SK-N-DZ (cell line): ENCODE measurements at places on chromosomes 7 and 10.

GRCh38 chr7:47647181-47647917, 65.4 kb upstream of the TNS3 start:
- DNase-seq, result no peak

DNA sequence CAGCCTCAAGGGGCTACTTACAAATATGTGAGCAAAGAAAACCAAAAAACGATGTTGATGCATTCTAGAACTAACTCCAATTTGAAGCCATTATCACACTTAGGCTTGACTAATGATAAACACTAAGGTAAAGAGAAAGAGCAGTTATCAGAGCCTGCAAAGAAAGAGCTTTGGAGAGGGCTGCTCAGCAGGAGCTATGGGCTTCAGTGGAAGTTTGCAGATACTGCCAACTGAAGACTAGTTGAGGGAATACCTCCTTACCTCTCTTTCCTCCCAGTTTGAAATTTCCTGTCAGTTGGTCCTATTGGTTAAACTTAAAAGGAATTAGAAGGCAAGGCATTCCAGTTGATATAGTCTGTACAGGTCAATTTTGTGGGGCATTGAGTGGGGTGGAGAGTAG, 498.1 kb upstream of the POT1 start:
- DNase-seq, result no peak

GRCh38 chr10:104273286-104273685, 4.3 kb downstream of the GSTO2 start:
- DNase-seq, result no peak

DNA sequence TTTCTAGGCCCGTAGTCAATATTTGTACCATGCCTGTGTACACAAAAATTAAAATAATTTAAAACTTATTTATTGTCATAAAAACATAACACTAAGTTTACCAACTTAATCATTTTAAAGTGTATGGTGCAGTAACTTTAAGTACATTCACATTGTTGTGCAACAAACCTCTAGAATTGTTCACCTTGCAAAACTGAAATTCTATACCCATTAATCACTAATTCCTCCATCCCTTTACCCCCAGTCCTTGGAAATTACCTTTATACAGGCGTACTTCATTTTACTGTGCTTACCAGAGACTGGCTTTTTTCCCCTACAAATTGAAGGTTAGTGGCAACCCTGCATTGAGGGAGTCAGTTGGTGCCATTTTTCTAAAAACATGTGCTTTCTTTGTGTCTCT, 6.3 kb upstream of the DYNC1I1 start:
- no peak for DNase-seq

- no peak for DNase-seq
Measured at GRCh38 chr7:562374-562675, 42.7 kb upstream of the PDGFA start.

DNA sequence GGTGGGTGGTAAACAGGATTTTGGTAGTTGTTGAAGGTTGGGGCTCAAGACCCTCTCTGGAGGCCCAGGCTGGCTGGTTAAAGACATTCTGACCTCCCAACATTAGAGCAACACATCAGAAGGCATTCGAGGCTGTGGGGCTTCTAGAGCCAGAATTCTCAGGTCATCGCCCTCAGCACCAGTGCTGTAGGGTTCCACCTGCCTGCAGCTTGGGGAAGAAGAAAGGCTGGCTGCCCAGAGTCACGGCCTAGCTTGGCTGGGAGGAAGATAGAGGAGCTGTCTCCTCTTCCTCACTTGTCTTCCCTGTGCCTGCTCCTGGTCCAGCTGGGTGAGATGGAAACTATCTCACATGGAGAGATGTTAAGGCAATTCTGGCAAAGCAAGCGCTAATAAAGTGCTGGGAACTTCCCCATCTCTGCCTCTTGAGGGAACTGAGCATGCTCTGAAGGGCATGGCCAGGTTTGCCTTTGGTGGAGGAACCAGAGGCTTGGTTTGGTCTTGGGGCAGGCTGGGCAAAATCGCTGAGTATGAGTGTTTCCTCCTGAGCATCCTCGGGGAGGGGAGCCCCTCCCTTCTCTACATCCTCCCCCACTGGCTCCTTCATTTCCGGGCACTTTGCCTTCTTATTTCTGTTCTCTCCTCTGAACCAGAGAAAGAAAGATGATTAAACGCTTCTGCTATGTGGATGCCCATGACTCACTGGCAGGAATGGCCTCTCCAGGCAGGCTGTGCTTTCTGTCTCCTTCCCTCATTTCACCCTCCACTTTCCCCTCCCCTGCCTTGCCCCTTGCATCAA, 509.0 kb upstream of the PODXL start:
- no peak for DNase-seq

- DNase-seq, result no peak
Measured at GRCh38 chr7:27134392-27134791, 3.8 kb upstream of the HOXA4 start.

GRCh38 chr7:96686305-96686704, 23.3 kb downstream of the SEM1 start:
- no peak for DNase-seq

GRCh38 chr10:58806970-58807628, 294.4 kb downstream of the BICC1 start:
- DNase-seq, result no peak

DNA sequence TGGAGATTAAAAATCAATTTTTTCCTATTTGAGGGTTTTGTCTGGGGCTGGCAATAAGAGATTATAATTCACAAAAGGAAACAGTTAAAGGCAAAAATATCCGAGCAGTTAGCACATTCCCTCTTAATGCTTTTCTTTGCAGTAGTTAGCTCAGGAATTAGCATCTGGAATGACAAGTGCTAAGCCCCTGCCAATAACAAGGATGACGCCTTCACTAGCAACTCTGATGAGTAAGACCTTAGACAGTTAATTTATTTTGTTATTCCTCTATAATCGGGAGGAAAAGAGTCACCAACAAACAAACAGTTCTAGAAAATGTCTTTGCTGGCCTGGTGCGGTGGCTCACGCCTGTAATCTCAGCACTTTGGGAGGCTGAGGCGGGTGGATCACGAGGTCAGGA, 151.3 kb downstream of the TRIL start:
- no peak for DNase-seq

DNA sequence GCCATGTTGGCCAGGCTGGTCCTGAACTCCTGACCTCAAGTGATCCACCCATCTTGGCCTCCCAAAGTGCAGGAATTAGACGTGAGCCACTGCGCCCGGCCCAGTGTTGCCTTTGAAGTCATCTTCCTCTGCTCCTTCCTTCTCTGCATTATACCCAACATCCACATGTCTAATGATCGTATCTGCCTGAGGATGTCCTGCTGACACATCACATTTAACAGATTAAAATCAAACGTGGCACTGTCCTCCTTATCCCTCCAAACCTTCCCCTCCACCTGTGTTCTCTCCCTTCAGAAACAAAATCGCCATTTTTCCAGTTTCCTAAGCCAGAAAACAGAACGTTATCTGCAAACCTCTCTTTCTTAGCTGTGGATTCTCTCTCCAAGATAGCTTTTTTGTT, 8.4 kb upstream of the SDK1 start:
- DNase-seq, result no peak

DNA sequence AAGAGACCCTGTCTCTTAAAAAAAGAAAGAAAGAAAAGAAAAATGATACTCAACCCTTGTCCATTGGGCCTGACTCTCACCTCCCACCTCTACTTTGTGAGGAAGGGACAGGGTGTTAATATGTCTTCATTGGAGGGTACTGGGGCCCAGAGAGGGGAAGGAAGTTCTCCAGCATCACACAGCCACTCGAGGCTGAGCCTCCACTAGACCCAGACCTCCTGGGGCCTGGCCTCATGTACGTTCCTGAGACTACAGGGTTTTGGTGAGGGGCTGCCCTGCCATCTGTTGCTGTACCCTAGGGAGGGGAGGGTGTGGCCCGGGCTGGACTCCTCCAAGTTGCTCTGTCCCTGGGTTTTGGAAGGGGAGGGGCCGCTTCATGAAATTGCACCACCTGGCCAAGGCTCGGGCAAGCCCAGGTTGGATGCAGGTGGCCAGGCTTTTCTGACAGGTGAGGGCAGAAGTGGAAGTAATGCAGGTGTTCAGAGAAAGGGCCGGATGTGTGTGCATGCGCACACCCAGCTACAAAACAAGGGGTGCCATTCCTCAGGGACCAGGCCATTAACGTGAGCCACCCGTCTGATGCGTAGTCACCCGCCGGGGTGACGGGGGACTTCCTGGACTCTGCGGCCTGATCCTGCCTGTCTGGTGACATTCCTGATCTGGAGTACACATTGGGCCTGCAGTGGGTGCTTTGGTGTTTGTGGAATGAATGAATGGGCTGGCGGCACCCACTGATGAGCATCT, 21.7 kb downstream of the GTF2IRD1 start:
- DNase-seq, result no peak

DNA sequence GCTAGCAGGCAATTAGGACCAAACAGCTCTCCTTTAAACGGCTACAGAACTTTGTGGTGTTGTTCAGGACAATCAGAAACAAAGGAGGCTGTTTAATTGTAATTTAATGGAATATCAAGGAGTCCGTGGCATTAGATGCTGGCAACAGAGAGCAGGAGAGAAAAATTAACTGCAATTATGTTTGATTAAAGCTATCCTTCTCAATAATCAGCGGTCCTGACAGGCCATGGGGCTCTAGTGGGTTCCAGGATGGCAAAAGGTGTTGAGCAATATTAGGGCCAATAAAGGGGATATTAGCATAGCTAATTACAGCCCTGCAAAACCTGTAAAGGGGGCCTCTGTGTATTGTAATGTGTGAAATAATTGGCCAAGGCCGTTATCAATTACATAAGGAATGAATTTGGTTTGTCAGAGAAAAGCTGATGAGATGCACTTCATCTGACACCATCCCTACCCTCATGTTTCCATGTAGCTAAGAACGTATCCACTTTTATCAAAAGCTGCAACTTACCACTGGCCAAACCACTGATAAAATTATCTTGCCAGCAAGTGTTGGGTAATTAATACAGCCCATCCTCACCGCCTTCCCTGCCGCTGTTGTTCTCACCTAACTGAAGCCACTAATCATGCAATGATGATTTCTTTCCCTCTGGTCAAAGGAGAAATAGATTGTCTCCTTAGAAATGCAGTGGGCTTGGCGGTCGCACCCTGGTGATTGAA, 81.6 kb downstream of the EBF3 start:
- no peak for DNase-seq

- DNase-seq, result peak; percentile 75
Measured at GRCh38 chr7:101363734-101364374, 1.2 kb downstream of the COL26A1 start.

DNA sequence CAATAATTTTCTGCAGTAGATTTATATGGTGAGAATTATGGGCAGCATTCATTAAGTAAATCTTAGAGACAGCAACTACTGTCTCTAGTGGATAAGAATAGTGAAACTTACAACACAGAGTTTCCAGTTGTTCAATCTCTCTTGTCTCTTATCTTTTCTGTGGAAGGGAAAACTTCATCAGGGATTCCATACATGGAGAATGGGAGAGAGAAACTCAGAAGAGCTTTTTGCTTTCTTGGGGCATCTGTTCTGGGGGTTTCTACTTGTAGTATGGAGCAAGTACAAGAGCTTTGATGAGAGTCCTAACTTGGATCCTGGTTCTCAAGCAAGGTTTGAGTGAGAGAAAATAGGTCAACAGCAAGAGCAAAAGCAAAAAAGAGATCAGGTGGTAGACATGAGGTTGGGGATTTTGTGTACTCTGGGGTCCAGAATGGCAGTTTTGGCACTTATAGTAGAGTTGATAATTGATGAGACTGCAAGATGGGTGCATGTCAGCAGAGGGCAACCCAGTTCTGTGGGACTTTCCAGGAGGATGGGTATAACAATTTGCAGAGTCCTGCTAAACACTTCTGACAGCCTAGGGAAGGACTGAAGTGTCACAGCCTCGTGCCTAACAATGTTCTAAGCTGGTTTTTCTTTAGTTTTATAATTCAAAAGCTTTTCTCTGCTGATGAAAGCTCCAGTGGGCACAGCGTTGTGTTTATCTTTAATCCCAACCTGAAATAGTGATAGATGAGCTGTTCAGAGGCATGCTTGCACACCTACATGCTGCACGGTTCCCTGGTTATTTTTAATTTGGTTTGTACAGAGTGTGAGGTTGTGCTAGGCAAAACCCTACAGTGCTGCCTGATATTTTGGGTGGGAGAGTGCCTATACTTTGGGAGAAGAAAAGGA, 32.0 kb upstream of the STRIP2 start:
- DNase-seq, result no peak

- DNase-seq, result peak; percentile 35
Measured at GRCh38 chr7:149720372-149721083, 52.9 kb downstream of the ZNF467 start.

DNA sequence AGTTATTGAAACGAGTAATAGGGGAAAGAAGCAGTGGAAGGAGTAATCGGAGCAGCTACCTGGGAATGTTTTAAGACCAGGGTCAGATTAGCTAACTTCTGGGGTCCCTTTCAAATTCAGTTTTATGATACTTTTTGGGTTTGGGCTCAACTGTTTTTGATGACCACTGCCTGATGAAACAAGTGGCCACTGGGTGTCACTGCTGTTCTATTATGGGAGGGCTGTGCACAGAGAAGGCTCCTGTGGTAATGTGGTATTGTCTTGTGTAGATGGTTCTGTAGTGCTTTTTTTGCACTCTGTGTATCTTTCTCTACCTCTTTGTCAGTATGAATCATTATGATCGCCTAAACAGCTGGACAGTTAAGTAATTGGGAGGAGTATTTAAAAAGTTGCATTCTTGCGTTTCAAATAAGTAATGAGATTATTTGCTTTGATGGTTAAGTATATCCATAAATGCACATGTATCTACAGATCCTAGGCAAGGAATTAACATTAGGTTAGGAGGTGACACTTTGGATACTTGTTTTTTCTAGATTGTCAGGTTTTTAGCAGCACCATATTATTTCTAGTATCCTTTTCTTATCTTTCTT, 128.4 kb downstream of the ABCA13 start:
- DNase-seq, result peak; percentile 44

GRCh38 chr10:94443047-94443446, 40.7 kb downstream of the TBC1D12 start:
- DNase-seq, result peak; percentile 4

DNA sequence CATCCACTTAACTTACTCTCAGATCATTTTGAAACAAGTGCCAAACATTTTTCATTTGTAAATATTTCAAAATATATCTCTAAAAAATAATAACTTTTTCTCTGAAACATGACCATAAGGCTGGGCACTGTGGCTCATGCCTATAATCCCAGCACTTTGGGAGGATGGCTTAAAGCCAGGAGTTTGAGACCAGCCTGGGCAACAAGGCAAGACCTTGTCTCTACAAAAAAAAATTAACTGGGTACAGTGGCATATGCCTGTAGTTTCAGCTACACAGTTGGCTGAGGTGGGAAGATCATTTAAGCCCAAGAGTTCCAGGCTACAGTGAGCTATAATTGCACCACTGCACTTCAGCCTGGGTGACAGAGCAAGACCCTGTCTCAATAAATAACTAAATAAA, 36.4 kb downstream of the USP54 start:
- DNase-seq, result no peak

DNA sequence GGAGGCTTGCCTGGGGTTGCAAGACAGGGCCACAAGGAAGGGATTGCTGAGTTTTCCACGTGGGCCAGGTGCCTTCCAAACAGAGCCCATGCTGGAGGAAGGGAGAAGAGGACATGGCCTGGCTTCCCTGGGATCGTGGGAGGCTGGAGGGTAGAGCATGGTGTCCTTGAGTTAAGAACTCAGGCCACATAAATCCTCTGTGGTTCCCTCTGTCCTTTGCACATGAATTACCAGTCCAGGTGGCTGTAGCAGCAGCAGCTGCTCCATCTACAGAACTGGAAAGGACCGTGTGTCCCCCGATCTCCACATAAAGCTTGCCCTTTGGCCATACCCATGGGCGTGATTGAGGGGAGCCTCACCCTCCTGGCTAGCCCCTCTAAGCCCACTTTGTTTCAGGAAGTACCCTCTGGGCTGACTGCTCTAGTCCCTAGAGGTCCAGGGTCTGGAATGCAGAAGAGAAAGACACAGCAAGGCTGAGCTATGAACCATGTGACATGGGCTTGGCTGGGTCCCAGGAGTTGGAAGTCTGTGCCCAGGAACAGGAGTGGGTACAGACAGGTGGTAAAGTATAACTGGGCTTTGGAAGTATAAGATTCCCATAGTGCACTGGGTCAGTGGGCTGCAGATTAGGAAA, 84.9 kb downstream of the C10orf105 start:
- DNase-seq, result no peak
